ENCODE measurements at places on chromosomes 2 and 18.

DNA sequence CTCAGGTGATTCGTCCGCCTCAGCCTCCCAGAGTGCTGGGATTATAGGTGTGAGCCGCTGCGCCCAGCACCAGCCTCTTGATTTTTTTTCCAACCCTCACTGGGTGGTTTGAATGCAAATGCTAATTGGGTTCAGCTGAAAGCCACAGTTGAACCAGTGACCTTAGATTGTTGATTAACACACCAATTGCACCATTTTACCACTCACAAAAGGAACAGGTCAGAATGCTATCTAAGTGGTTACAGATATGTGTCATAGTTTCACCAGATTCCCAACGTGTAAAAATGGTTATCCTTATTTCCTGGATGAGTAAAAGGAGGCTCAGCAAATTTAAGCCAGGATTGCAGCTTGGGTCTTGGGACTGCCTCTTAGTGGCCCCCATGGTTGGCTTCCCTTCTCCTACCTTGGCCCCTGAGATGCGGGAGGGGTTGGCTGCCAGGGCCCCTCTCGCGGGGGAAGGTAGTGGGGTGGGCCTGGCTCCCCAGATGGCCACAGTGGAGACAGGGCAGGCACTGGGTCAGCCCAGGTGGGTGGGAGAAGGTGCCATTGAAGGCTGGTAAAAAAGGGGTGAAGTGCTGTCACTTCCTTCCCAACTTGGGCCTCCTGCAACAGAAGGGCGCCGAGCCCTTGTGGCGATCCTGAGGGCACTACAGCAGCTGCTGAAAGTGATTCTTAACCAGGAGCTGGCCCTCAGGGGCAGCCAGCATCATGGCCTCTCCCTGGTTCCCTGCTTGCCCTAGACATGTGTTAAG lies 164.9 kb upstream of the HAAO start:
- DNase-seq = no peak

DNA sequence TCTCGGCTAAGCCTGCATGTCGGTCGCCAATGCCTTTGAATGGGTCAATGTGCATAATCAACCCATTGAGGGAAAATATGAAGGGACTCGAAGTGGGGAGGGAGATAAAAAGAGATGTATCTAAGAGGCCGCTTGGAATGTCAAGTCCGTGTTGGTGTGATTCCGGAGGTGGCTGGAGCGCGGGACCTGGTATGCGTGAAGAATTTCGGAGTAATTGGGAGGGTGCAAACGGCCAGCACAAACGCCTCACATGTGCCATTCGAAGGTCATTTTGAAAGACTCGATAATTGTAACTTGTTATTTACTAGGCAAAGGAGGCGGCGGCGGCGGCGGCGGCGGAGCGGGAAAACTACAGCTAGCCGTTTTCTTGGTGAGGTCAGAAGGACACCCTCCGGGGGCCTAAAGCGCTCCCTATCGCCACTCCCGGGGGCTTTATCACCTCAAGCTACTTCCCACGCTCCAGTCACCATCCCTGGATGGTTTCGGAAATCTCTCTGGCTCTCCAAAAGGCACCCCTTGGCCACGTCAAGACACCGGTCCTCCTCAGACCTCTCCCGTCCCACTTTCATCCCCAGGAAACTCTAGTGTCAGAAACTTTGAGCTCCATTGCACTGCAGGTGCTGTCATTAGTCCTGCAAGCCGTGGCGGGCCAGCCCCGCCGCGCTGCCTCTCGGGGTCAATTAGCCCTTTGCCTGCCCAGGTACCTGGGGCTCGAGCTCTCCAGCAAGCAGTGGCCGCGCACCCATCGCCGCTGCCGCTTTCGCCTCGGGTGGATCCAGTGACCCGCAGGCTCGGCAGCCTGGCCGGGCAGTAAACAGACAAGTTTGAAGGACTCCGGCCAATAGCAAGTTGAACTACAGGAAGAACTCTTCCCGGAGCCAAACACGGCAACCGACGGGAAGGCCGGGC lies 1.5 kb downstream of the ERBB4 start:
- DNase-seq = no peak

DNA sequence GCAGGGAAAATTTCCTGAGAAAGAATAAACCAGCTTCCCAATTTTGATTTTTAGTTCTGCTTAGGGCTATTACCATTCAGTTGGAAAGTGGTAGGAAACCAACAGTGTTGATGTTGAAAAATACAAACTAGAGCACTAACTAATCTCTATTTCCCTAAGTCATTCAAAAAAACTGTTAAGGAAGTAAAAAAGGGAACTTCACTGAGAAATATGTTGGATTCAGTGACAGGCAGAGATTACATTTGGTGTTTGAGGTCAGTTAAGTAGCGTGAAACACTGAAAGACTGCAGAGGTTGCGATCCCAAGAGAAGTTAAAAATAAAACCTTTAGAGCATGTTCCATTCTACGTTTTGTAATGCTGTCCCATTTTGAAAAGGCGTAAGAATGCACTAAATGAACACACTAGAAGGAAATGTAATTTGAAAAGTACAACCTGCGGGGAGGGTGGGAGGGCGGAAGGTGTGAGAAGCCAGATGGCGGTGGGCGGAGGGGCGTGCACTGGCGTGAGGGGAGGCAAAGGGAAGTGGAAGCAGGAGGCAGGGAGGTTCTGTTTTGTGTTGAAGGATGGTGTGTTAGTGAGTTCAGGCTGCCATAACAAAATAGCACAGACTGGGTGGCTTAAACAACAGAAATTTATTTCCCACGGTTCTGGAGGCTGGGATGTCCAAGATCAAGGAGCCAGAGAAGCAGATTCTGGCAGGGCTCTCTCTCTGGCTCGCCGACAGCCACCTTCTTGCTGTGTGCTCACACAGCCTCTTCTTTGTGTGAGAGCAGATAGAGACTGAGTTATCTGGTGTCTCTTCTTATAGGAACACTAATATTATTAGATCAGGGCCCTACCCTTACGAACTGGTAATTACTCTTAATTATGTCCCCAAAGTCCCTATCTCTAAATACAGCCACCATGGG lies 94.3 kb upstream of the KCTD1 start:
- no peak for DNase-seq

DNA sequence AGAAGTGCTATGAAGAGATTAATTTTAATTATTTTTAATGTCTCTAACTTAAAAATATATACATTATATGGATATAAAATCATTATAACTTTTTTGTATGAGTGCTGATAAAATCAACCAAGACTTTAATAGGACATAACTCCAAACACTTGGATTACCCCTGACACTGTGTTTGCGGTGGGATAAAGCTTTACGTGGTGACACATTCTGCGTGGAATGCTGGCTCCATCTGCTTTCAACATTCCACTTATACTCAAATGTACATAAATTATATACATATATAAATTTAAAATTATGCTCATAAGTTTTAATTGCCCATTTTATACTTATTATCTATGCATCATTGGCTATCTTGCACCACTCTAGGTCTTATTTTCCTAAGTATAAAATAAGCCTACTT lies 30.5 kb downstream of the LINC00305 start:
- DNase-seq = no peak

GRCh38 chr2:198168651-198169050 lies 364.3 kb downstream of the PLCL1 start:
- DNase-seq = no peak

GRCh38 chr2:216692636-216693413 lies 2.5 kb downstream of the IGFBP5 start:
- peak; percentile 46 for DNase-seq
